ENCODE measurements at places on chromosomes 11 and 22. TPM values are rescaled to one million over a fixed set of nuclear protein-coding genes. Genes with fewer than 3 reads are reported as not detected.
A peak's percentile ranks its signal among the peaks of the same experiment; 100 is the strongest.

DNA sequence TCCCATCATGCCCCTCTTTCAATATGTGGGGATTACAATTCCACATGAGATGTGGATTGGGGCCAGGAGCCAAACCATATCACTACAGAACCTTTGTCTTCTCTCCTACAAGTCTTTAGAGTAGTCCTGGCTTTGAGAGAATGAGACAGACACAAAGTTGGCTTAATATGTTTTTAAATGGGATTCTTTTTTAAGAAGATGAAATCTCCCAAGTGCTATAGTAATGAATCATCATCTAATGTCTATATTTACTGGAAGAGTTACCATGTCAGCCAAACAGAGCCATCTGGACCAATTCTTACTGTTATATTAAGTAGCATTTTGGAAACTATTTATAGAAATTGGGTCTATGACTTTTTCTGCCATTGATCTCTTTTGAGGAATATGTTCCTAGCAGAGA is 38.1 kb upstream of the CARD18 start:
- peak overlapping the region; percentile 71 for H3K27ac ChIP-seq
- no peaks in the 10 kb centered on the region for H3K36me3 ChIP-seq
- H3K27me3 ChIP-seq = no peaks in the 10 kb centered on the region
- H3K4me1 ChIP-seq = peaks cover 25% of the 10 kb centered on the region

DNA sequence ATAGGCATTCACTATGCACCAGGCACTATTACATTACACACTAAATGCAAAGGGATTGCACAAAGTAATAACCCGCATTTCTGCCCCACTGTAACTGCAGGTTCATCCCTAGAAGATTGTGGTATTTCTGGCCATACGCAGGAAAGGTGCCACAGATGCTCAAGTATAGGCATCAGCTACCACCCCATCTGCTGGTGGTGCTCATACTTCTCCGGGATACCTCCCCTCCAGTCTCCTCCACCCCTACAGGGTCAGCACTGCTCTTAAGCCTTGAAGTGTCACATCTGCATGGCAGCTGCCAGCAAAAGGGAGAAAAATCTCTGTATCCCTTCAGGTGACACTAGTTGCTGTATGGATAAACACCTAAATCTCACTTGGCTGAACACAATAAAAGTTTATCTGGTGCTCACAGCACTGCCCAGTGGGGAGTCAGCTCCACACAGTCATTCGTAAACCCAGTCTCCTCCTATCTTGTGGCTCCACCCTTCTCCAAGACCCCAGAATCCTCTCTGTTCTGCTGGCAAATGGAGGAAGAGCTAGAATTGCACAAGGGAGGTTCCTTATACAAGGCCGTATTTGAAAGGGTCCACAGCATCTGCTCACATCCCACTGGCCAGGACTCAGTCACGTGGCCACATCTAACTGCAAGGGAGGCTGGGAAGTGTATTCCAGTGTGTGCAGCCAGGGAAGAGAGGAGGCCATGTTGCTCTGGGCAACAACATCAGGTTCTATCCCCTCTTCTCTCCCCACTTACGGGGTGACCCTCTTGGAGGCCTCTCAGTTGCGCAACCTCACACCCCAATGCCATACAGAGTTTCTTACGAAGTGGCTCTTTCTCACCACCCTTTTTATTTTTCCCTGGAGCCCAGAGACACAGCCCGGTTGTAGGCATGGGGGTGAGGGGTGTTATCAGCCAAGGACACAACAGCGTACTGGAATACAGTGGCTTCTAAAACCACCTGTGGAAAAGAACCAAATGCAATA is 114.7 kb downstream of the BUD13 start:
- peak; percentile 4 for DNase-seq
- H3K36me3 ChIP-seq = no peaks in the 10 kb centered on the region
- peaks cover 12% of the 10 kb centered on the region for H3K27me3 ChIP-seq
- H3K4me3 ChIP-seq = no peak overlapping the region
- H3K4me1 ChIP-seq = no peaks in the 10 kb centered on the region

DNA sequence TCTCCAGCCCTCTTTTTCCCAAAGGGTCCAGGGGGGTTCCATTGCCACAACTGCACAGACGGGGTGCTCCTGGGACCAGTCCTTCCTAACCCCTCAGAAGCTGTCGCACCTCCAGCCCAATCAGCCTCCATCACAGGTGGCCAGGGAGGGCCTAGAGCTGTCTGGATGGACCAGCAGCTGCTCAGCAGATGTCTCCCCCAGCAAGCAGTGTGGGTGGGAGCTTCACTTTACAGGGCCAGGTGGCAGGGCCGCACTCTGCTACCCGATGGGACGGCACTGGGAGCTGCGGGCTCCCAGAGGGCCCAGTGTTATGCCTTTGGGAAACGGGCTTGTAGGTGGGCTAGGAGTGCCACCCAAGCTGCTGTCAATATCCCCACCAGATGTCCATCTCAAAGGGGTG is 120.5 kb downstream of the DSCAML1 start:
- H3K4me1 ChIP-seq = no peaks in the 10 kb centered on the region
- no peak overlapping the region for H3K4me3 ChIP-seq
- H3K27me3 ChIP-seq = peaks cover 23% of the 10 kb centered on the region
- no peak for DNase-seq

DNA sequence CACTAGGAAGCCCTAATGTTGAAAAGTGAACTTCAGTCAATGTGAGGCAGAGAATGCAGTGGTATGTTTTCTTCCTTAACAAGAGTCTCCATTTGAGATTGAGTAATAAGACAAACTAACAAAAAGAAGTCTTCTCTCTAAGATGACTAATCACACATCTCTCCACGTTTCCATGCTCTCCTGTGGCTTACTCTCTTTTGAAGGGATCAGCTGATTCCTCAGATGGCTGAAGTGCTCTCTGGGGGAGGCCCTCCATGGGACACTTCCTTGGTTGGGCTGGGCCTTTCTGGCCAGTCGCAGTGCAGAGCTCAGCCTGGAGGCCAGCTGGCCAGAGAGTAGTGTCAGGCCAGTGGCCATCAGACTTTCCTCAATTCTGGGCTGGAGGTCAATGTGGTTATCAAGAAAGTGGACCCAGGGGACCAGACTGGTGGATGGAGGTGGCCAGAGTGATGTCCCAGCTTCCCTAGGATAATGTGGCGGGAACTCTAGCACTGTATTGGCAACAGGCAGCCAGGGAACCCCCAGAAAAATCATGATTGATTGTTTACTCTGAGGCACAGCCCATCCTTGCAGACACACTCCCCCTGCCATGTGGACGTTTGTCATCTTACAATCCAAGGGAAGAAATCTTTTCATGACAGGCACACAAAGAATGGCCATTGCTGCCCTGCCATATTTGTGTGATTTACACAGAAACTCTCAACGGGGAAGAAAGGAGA is 14.5 kb downstream of the CSRP3 start:
- peak; percentile 33 for DNase-seq
- 0 out of 2 replicates have a peak, but pooled peaks cover 7% of the 10 kb centered on the region for H3K27me3 ChIP-seq
- no peaks in the 10 kb centered on the region for H3K4me1 ChIP-seq
- no peak overlapping the region for H3K4me3 ChIP-seq
- no peaks in the 10 kb centered on the region for H3K36me3 ChIP-seq

- no peaks in the 10 kb centered on the region for H3K4me1 ChIP-seq
- H3K27ac ChIP-seq = no peak overlapping the region
- DNase-seq = no peak
- no peaks in the 10 kb centered on the region for H3K27me3 ChIP-seq
- no peak overlapping the region for H3K4me3 ChIP-seq
Measured at GRCh38 chr11:73949246-73949645, 1.6 kb upstream of the DNAJB13 start.

DNA sequence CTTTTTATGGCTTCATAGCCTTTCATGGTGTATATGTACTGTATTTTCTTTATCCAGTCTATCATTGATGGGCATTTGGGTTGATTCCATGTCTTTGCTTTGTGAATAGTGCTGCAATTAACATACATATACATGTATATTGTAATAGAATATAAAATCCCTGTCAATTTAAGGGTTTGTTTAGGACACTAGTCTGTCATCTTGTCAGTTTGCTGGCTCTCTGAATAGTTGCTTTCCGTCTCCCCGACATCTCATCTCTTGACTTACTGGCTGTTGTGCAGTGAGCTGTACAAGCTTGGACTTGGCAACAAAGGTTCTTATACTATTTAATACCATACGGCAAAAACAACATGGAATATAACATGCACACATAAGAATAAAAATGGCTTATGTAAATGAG is 1487.5 kb downstream of the LRRC4C start:
- no peaks in the 10 kb centered on the region for H3K4me1 ChIP-seq
- H3K36me3 ChIP-seq = no peaks in the 10 kb centered on the region
- DNase-seq = no peak
- H3K27me3 ChIP-seq = no peaks in the 10 kb centered on the region
- H3K27ac ChIP-seq = no peak overlapping the region

DNA sequence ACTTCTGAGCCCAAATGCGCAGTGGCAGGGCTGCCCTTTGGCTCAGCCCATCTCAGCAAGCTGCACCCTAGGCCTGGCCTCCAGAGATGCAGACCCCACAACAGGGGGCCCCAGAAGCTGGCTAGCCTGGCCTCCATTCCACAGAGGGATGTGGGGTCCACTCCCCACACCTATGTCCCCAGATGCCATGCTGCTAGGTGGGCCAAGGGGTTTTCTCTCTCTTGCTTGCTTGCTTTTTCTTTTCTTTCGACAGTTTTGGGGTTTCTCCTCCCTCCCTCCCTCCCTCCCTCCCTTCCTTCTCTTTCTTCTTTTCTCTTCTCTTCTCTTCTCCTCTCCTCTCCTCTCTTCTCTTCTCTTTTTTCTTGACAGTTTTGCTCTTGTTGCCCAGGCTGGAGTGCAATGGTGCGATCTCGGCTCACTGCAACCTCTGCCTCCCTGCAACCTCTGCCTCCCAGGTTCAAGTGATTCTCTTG is 9.6 kb downstream of the SCARF2 start:
- peaks cover 6% of the 10 kb centered on the region for H3K4me1 ChIP-seq
- peaks cover 8% of the 10 kb centered on the region for H3K36me3 ChIP-seq
- H3K27me3 ChIP-seq = no peaks in the 10 kb centered on the region
- H3K4me3 ChIP-seq = no peak overlapping the region
- no peak for DNase-seq

GRCh38 chr11:105592035-105592434 is 17.8 kb upstream of the GRIA4 start:
- H3K36me3 ChIP-seq = no peaks in the 10 kb centered on the region
- H3K27me3 ChIP-seq = no peaks in the 10 kb centered on the region
- no peak for DNase-seq
- H3K27ac ChIP-seq = no peak overlapping the region

- no peak overlapping the region for H3K27ac ChIP-seq
- H3K36me3 ChIP-seq = peaks cover 50% of the 10 kb centered on the region
- DNase-seq = no peak
- no peaks in the 10 kb centered on the region for H3K27me3 ChIP-seq
- H3K4me3 ChIP-seq = no peak overlapping the region
Measured at GRCh38 chr22:41603873-41604332, 14.3 kb upstream of the PMM1 start.

DNA sequence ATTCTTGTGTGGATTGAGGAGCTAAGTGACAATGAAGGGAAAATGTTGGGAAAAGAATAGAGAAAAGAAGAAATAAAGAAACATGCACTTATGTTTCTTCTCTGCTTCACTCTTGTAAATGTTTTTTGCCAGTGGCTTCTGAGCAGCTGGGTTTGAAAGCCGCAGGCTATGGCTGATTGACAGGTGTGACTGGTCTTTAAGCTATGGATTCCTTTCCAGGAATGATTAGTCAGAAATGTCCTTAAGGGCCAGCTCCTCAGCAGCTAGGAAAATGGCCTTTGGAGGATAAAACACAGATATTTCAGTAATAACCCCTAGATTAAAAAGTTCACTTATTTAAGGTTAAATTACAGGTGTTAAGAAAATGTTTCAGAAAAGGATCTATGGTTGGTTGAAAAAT is 6.5 kb upstream of the USP28 start:
- no peaks in the 10 kb centered on the region for H3K4me1 ChIP-seq
- no peaks in the 10 kb centered on the region for H3K36me3 ChIP-seq
- no peak for DNase-seq
- H3K4me3 ChIP-seq = no peak overlapping the region
- no peaks in the 10 kb centered on the region for H3K27me3 ChIP-seq
- H3K27ac ChIP-seq = no peak overlapping the region

GRCh38 chr11:61545341-61545740 is 35.5 kb downstream of the SYT7 start:
- peaks cover 15% of the 10 kb centered on the region for H3K4me1 ChIP-seq
- H3K36me3 ChIP-seq = no peaks in the 10 kb centered on the region
- H3K4me3 ChIP-seq = no peak overlapping the region
- no peaks in the 10 kb centered on the region for H3K27me3 ChIP-seq
- H3K27ac ChIP-seq = no peak overlapping the region

DNA sequence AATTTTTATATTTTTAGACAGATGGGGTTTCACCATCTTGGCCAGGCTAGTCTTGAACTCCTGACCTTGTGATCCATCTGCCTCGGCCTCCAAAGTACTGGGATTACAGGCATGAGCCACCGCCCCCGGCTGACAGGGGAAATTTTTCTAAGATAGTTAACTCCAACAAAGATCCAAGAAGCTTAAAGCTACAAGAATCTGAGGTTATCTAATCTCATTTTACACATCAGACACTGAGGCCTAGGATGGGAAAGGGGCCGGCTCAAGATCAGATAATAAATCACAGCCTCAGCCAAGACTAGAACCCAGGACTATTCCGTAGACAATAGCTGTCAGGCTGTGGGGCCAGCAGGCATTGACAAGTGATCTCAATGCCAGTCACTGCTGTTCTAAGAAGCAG is 94.0 kb downstream of the AMBRA1 start:
- DNase-seq = no peak
- no peaks in the 10 kb centered on the region for H3K4me1 ChIP-seq
- H3K27ac ChIP-seq = no peak overlapping the region
- no peaks in the 10 kb centered on the region for H3K27me3 ChIP-seq
- H3K4me3 ChIP-seq = no peak overlapping the region

- peak; percentile 97 for DNase-seq
- peaks cover 86% of the 10 kb centered on the region for H3K4me1 ChIP-seq
- H3K36me3 ChIP-seq = no peaks in the 10 kb centered on the region
- no peaks in the 10 kb centered on the region for H3K27me3 ChIP-seq
- H3K4me3 ChIP-seq = peak overlapping the region; percentile 53
Measured at GRCh38 chr11:118917481-118918127, 8.1 kb downstream of the BCL9L start.

GRCh38 chr22:30094804-30095203 is 14.5 kb downstream of the HORMAD2 start:
- no peaks in the 10 kb centered on the region for H3K4me1 ChIP-seq
- no peak overlapping the region for H3K27ac ChIP-seq
- no peaks in the 10 kb centered on the region for H3K36me3 ChIP-seq
- no peak overlapping the region for H3K4me3 ChIP-seq
- H3K27me3 ChIP-seq = no peaks in the 10 kb centered on the region

Gene FGF3
- not detected for total RNA-seq

Gene ACP2
- total RNA-seq = 62.6 TPM

Gene ARRB1
- 3.1 TPM for total RNA-seq

Gene TM7SF2
- 0.65 TPM for total RNA-seq

Gene NCF4
- not detected for total RNA-seq
